Stimulated activated CD4-positive, alpha-beta T cell treated with anti-CD3 and anti-CD28 coated beads, Interleukin-15, amount 100 ng/mL, for 48 hours (primary cell): ENCODE measurements at places on chromosomes 5 and 9.

DNA sequence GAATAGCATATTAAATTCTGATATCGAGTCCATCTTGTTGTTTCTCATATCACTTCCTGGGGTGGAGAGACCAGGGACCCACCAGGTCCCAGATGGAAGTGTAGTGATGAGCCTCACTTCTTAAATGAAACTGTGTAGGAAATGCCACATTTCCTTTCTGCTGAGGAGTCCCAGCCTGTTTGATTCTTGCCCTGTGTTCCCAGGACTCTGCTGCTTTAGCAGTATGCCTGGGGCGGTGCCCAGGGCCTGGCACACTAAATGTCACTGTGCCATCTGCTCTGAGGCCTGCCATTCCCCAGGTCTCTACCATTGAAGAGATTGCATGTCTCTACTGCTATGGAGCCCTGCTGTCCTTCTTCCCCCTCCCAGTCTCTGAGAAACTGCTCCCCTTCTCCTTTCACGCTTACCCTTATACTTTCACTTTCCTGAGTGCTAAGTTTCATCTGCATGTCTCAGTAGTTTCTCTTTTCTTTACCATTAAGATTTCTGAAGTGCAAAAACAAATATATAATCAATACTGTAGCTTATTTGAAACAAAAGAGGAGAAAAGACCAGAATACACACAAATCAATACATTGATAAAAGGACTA is 260.4 kb downstream of the GABRB2 start:
- DNase-seq, result no peak

DNA sequence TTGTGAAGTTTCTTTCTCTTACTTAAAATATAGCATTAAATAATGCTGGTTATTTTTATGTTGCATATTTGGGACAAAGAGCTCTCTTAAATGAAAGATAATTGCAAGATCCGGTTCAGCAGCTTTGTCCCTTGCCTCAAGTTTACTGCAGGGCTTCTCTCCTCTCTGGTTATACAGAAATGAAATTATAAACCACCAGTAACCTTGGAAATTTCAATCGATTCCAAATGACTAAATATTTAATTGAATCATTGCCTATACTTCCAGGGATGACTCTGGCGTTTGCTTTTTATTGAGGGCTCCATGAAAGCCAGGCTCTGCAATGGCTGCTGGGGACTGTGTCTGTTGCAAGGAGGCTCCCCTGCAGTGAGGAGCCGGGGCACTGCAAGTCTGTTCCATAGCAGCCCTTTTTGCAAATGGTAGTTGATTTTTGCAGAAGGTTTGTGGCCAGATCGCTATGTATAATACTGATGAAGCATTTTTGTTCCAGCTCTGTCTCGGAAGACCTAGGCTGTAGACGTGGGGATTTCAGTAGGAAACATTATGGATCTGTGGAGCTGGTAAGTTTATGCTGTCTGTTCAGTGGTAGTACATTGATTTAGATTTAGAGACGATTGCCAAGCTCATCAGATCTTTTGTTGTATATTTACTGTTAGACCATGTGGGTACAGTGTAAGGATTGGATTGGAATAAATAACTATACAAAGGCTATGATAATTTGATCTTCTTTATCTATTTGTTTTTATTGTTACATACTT is at the start of gene GARNL3:
TSS of gene GARNL3 (plus strand) at position 313 of the 758 bp plus-strand sequence. CDS start at position 417, 104 bp downstream.
- no peak for DNase-seq

GRCh38 chr5:25190521-25191000 is 545.8 kb upstream of the CDH10 start:
- no peak for DNase-seq

DNA sequence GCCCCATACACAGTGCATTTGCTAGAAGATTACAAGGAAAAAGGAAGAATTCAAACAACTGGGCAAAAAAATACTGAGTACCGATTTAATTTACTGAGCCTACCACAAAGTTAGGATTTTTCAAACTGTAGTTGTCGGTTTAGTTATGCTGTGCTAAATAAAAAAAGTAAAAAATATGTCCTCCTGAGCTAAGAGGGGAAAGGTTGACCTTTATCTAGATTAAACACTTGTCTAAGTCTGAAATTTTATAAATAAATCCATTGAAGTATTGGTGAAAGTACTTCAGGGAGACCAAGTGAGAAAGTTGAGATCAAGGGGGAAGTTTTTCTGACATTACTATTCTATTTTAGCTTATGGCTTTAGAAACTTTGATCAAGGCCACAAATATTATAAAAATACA is 19.1 kb upstream of the DAB2 start:
- DNase-seq, result no peak

- no peak for DNase-seq
Observed at GRCh38 chr9:112640311-112640710, 77.6 kb downstream of the INIP start.

DNA sequence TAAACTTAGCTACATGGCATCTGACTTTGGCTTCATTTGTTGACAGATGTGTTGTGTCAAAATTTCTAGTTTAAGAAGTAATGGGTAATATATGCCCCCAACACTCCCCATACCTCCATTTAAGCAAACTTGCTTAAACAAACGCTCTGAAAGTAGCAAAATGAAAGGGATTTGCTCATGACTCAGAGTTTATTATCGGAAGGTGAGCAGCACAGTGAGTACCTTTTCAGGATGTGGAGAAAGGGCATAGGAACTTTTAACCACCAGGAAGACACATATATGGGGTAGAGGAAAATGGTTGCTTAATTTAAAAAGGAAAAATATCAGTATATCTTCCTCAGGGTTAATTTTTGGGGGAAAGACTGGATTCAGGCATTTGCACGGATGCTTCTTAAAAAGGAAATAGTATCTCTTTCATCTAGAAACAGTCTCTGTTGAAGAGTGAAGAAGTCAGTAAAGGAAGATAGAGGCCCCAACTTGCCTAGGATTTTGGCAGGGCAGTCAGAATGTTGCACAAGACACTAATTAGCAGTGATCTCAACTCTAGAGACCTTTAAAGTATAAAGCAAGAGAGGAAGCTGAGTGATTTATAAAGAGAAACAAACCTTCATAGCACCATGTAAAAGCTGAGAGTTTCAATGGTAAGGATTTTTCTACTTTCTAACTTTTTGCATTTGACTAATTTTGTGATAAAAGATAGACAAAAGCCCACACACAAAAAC is 155.1 kb downstream of the TRIO start:
- no peak for DNase-seq

- no peak for DNase-seq
Observed at GRCh38 chr5:122541388-122541787, 229.4 kb downstream of the SNCAIP start.

DNA sequence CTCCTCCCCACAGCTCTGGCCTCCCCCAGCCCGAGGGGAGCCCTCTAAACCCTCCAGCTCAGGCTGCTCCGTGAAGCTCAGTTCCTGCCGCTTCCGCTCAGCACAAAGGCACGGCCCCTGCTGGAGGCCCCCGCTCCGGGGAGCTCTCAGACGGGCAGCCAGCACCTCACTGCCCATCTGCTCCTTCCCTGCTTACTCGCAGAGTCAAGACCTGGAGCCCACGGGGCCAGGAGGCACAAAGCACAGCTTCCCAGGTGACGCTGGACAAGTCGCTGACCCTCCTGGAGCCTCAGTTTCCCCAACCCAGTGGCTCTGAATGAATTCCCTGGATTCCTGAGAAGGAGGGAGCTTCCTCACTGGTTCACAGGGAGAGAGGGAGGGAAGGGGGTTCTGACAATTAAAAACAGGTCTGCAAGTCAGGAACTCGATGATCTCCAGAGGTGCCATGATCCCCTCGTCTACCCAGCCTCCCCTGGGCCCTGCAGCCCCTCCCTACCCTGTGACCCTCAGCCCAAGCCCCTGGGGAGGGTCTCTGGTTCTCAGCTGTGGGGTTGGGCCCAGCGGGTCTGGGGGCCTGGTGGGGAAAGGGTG is 36.2 kb downstream of the VAV2 start:
- no peak for DNase-seq

DNA sequence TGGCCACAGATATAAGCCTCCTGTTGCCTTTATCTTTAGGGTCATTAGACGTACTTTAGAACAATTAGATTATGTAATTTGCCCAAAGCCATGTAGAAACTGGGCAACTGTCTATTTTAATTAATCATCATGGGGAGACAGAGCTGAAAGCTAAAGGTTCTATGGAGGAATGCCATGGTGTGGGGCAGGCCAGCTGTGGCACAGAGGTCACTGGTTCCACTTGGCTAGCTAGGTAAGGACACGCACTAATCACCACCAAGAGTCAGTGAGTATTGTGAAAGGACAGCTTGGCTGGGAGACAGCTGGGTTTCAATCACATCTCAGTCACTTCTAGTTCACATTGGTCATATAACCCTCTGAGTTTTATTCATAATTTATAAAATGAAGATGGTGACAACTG is 81.7 kb downstream of the HMHB1 start:
- no peak for DNase-seq

GRCh38 chr5:180649297-180650039 is at the start of gene FLT4:
FLT4 (minus strand) TSS chr5:180649600; CDS start chr5:180649545, 55 bp downstream.
- no peak for DNase-seq

- no peak for DNase-seq
Observed at GRCh38 chr9:134323741-134324358, 2.4 kb upstream of the RXRA start.

GRCh38 chr5:153572411-153573145 is 82.1 kb downstream of the GRIA1 start:
- no peak for DNase-seq

DNA sequence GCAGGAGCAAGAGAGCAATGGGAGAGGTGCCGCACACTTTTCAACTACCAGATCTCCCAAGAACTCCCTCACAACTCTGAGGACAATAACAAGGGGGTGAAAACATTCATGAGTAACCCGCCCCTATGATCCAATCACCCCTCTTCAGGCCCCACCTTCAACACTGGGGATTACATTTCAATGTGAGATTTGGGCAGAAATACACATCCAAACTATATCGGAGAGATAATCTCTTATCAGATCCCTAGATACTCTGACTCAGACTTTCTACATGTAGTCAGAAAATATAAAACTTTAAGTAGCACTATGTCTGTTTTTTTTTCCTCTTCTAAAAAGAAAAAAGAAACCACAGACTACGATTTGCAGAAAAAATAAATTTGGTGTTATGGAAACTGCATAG is 1595.9 kb upstream of the NUDT12 start:
- no peak for DNase-seq

DNA sequence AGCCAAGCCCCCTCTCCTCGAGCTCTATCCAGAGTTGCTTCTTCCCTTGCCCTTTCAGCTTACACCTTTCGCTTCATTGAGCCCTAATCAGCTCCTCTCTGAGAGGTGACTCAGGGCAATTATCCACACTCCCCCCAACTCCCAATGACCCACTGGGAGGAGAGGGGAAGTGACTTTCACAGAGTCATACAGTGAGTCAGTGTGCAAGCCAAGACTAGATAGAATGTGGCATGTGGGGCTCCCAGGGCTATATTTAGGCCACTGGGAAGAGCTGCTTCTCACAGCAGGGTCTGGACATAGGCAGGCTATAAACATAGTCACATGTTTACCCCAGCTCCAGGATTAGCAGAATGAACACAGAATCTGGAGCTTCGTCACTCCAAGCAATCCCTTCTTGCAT is 57.4 kb downstream of the NRG2 start:
- no peak for DNase-seq

DNA sequence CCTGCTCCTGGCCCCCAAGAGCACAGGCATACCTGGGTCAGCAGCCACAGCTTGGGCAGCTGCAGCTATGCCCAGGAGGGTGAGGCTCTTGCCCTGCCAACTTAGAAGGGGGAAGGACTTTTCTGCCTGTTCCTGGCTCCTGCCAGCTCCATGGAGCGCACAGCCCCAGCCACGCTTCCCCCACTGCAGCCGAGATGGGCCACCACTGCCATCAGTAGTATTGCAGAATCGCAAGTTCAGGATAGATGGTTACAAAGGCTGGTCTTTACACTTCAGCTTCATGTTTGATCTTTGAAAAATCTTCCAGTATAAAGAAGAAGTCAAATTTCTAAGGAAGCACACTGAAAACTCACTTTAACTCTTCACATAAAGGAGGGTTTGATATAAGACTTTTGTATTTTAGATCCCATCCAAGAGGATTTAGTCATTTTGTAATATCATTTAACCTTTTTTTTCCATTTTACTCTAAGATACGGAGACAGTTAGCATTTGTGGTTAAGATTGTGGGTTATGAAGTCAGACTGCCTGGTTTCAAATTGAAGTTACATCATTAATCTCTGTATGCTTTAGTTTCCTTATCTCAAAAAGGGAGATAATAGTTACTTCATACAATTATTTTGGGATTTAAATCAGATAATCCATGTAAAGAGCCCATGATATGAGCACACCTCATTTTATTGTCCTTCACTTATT is 81.8 kb downstream of the NLN start:
- no peak for DNase-seq

DNA sequence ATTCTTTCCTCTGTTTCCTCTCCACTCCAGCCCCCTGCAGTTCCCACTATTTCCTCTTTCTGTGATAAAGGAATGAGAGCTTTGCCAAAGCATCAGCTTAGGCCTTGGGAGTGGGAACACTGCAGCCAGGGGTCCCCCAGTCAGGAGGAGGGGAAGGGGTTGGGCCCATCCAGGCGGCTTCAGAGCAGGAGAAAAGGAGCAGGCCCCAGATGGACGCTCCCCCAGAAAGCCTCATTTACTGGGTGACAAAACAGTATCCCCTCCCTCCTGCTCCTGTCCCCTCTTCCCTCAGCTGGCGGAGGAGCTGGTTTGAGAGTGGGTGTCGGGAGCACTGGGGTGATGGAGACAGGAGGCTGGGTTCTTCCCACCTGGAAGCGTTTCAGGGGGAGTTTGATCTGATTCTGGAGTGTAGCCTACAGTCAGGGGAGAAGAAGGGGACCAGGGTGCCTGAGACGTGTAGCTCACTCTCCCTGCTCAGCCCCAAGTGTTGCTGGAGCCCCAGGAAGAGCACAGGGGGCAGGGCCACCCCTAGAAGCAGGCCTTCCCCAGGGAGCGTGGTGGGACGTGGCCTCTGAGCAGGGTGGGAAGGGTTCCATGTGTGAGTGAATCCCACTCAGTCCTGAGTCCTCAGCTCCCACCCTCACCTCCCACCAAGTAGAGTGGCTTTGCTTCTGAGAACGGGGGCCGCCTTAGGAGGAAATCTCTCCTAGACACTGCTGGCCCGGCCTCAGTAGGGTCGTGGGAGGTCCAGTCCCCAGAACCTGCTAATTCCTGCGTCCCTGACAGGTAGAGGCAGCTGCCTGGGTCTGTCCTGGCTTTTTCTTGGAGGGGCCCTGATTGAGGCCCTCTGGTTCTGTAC is 173.1 kb downstream of the CACNA1B start:
- no peak for DNase-seq

- no peak for DNase-seq
Observed at GRCh38 chr5:171978519-171978918, 27.9 kb downstream of the FBXW11 start.

- DNase-seq, result no peak
Observed at GRCh38 chr9:96047741-96048103, 172.2 kb downstream of the ERCC6L2 start.
